ENCODE measurements at places on chromosomes 2 and 18. TPM values are rescaled to one million over a fixed set of nuclear protein-coding genes. Genes with fewer than 3 reads are reported as not detected.

Gene TUBA3E
- not detected for total RNA-seq

Gene TUBA4B
- not detected for total RNA-seq

Gene PPP1R1C
- total RNA-seq = not detected

Gene CYS1
- under 0.01 TPM for total RNA-seq

Gene HDHD2
- 9.2 TPM for total RNA-seq

Gene TOGARAM2
- not detected for total RNA-seq

Gene ACMSD
- not detected for total RNA-seq

Gene SNORC
- not detected for total RNA-seq
